Stimulated activated CD8-positive, alpha-beta memory T cell treated with anti-CD3 and anti-CD28 coated beads, Interleukin-2, amount 100 ng/mL, for 1 hour (primary cell): ENCODE measurements at places on chromosomes 2 and 18.

- no peak for DNase-seq
These were observed 627.6 kb upstream of the PKDCC start for GRCh38 chr2:41420219-41420618.

DNA sequence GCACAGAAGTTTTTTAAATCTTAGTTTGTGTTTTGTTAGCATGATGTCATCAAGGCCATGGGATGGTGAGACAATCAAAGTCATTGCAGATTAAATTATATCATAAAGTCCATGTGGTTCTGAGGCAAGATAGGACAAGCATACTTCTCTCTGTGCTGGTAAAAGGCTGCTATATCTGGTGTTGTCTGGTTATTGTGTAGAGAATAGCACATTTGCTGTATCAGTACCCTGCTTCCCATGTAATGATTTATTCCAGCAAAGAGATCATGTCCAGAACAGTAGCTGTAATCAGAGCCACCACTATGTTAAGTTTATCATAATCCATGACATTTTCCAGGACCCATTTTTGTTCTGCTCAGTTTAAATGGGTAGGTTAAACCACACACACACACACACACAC is 123.0 kb downstream of the TTC27 start:
- DNase-seq: no peak

- DNase-seq: no peak
These were observed 27.7 kb upstream of the ELOA2 start for GRCh38 chr18:47063096-47063495.

GRCh38 chr2:205079173-205079572 is 533.9 kb downstream of the PARD3B start:
- no peak for DNase-seq

DNA sequence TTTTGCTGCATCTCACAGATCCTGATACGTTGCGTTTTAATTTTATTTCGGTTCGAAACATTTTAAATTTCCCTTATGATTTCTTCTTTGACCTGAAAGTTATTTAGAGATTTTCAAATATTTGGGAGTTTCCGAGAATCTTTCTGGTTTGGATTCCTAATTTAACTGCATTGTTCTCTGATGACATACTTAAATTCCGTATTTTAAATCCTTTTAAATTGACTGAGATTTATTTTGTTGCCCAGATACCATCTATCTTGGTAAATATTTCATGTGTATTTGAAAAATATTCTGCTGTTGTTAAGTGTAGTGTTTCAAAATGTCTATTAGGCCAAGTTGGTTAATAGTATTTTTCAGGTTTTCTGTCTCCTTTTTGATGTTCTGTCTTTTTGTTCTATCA is 37.7 kb downstream of the MROH2A start:
- no peak for DNase-seq

- DNase-seq: no peak
These were observed 209.6 kb upstream of the PIK3C3 start for GRCh38 chr18:41745166-41746049.

DNA sequence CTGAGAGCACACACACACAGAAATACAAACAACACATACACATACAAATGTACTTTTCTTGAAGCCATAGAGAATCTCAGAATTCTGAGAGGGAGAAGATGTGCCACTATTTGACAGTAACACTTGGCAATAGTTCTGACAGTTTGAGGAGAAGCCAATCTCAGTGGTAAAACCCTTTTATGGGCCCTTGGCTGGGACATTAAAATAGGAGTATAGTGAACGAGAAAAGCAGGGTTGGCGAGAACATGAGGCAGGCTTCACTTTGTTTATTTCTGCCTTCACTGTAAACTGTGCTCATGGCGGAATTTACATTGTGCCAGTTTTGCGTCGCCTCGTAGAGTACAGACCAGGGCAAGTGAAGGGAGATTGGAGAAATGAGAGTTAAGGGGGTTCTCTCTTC is 449.4 kb upstream of the POU3F3 start:
- no peak for DNase-seq

DNA sequence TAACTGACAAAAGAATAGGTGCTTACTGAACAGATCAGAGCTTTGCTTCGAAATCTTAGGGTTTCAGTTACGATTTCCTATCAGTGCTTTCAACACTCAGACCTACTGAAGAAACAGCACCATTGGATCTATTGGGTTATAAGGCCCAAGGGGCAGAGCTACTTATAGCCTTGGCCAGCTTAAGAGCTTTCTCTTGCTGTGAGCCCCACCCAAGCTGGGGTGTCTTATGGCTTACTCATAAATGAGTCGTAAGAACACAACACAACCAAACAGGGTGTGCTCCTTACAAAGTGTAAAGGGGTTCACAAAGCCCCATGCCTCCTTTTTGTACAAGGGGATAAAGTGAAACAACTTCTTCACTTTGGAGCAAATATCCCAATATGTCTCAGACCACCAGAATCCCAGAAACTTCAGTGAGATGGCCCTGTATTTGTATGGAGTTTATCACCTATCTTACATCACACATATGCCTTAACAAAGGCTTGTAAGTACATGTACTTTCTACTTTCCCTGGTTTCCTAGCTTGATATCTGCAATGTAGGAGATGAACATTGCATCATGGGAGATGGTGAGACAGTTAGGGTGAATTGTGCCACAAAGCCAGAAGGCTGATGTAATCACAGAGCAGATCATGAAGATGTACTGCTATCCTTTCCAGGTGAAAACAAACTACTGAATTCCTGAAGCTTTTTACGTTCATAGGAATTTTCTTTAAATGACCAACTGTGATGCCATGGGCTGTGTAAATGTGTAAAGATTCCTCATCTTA is 115.5 kb upstream of the GLI2 start:
- no peak for DNase-seq

DNA sequence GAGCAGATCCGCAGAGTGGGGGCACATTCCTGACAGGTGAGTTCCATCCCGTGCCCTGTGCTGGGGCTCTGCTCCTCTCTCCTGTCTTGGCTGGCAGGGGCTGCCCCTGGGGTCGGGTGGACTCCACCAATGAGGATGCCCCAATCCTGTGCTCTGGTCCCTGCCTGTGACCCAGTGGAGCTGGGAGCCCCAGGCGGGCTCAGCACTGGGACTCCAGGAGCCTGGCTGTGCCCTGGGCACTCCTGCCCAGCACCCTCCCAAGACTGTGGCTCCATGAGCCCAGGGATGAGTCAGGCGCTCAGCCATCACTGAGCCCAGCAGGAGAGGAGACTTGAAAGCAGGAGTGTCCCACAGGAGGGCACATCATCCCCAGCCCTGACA is 53.9 kb downstream of the MBP start:
- no peak for DNase-seq

DNA sequence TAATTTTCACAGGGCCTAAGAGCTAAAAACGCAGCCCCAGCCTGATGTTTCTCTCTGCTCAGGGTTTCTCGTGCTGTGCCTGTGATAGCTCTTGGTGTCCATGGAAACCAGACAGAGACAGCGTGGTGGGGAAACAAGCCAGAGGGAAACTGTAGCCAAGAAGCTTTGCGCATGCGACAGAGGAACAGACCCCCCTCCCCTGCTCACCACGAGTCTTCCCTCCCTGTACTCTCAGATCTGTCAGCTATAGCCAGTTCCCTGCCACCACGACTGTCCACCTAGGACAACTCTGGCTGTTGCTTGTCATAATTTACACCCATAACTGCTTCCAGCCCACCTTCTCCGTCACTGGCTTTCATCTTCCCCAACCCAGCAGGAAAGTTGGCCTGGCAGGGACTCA is 13.2 kb upstream of the DNAJC27 start:
- no peak for DNase-seq

DNA sequence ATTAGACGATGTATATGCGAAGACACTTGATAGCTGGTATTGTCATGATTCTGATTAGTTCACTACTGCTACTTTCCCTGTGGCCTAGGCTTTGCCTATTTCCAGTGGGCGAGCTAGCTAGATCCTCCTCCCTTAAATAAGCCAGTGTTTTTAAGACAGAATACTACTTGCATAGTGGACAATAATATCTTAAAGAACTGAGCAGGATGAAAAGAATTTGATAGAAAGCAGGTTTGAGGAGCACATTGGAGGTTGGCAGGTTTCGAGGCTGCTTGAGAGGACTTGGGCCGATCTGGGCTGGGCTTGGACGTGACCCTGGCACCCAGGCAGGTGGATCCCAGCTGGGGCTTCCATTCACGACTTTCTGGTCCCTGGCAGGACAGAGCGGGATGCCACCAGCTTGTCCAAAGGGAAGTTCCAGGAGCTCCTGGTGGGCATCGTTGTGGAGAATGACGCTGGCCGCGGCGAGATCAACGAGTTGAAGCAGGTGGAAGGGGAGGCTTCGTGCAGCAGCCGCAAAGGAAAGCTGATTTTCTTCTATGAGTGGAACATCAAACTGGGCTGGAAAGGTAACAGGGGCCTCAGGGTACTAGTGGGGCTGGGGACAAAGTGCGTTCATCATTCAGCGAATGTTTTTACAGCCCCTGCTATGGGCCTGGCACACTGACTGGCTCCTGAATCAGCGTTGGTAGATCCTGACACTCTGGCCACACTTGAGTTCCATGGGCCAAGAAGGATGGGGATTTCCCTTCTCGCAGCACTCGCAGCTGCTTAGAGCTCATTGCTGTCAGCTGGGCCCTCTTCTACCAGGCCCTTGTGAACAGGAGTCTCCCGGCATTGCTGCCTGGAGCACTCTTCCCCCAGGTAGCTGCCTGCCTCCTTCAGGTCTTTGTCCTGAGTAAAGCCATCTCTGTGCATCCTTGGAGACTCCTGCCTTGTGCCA is 16.9 kb downstream of the C2orf74 start:
- no peak for DNase-seq

DNA sequence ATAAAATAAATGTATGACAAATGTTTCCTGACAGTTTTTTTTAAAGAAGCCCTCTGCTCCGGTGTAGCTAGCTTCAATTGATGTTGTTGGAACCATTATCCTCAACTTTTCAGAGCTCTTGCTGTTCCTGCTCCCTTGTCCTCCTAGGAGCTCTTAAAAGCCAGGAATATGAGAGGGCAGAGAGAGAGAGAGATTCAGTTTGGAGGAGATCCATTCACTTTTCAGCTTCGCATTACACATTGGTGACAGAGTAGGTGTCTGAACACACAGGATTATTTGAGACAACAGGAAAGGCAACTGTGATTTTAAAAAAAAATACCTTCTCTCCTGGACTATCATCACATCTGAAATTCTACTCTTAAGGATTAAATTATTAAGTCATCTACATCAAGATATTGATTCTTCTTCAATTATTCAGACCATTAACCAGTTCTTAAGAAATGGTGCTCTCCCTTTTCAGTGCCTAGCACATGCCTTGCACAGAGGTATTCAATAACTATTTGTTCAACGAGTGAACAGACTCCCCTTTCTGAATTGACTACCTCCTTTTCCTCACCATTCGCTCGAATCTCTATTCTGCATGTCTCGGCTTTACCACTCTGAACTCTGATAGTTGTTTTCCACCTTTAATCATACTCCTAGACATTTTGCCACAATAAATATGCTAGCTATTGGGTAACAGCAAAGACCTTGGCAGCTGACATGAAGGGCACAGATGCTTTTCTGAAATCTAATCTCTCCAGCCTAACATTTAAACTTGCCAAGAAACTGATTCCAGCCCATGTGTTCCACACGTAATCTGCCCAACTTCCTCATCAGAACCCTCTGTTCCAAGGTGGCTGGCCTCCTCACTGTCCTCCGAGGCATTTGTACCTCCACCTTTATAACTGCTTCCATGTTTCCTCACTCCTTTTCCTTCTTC is 28.6 kb upstream of the SLC35F5 start:
- DNase-seq: no peak

DNA sequence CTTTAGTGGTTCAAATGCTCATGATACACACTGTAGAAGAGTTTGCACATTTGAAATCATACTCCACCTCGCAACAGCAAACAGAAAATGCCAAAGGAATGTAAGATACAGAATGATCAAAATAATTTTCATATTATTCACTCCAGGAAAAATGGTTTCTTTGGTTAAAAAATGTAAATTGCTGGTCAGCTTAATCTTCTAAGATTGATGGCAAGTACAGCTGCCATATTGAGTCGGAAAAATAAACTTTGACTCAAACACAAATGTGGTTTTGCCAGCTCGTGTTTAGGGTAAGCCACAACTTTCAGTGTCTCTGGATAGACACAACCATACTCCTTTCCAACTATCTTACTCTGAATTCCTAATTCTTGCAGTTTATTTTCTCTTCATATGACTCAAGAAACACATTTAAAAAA is 154.9 kb upstream of the SMIM21 start:
- no peak for DNase-seq

DNA sequence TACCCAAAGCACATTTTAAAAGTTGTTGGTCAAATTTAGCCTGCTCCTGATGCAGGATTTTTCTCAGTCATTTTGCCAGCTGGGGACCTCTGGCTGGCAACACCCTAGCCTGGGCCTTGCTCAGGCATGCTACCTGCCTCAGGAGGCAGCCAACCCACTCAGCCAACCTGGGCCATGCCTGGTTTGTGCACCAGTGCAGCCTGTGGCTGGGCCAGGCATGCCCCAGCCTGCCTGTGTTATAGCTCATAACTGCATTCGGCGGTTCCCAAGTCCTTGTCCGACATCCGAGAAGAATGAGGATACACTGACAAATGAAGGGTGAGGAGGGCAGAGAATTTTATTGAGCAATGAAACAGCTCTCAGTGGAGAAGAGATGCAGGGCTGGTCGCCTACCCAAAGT is 608.0 kb downstream of the SUCLG1 start:
- DNase-seq: no peak

DNA sequence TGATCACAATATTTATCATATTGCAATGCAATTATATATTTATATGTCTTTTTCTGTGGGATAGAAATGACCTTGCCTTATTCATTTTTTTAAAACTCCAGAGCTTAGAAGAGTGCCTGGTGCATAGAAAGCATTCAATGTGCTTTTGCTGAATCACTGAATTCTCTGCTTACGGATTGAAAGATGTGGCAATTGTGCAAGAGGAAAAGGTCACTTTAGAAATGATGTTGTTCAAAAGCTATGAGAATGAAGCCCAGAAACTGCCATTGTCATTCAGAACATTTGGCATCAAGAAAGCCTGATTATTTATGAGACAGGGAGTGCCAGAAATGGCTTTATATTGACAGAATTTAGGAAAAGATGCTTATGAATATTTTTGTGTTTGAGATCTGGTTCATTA is 678.6 kb upstream of the CDH2 start:
- DNase-seq: no peak

DNA sequence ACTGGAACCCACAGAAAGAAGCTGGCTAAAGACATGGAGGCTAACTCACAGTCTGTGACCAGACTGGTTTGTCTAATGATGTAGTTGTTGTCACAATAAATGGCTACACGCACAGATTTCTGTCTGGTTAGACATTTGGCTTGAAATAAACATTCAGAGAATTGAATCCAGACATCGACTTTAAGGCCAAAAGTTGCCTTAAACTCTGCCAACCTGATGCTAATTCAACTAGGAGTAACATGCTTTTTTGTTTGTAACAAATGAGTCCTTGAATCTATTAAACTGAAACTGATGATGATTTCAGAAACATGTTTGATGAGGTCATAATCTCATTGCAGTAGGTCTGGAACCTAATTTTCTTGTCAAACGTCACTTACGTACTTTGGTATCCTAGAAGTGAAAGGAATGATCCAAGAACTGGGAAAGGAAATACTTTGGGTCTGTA is 123.8 kb downstream of the ERBB4 start:
- DNase-seq: no peak

- DNase-seq: no peak
These were observed 44.8 kb downstream of the NAB1 start for GRCh38 chr2:190693533-190694232.
